ENCODE measurements at places on chromosomes 2 and 18.

DNA sequence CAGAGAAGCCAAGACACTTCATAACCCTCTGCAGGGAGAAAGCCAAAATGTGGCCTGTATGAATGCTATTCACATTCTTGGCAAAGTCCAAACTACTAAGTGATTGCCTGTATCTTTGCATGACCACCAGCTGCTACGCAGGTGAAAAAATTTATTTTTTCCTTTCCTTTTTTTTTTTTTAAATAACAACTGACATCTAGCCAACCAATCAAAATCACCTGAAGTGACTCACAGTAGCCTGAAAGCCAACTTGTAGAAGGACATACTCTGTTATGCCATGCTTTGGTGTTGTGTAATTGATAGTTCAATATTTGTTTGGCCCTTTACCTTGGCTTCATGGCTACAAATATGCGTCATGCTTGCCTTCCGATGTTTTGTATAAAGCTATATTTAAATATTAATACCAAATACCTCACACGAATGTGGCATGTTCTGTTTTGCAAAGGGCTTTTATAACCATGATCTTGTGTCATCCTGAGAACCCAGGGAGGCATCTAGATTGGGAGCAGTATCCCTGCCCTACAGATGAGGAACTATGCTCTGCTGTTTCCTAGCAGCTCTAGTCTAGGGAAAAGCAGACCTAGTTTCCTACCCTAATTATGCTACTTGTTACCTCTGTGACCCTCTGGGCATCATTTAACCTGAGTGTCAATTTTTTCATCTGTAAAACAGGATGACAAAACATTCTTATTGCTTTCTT lies 102.1 kb downstream of the MYOM1 start:
- DNase-seq, result peak; percentile 99

DNA sequence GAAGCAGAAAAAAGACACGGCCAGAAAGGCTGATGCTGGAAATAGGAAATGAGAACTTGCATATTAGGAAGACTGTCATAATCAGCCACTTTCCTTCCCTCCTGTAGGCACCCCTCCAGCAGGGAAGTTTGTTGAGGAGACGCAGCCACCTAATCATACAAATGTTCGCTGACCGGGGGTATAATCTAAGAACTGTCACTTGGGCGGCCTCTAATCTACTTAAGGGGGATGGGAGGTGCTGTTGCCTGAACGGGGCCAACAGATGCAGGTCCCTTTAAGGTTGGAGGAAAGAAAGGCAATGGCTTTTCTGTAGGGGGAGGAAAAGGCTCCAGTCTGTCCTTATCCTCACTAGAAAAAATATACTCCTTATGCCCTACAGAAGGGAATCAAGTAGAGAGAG lies 50.6 kb downstream of the DNAJC10 start:
- DNase-seq, result no peak

DNA sequence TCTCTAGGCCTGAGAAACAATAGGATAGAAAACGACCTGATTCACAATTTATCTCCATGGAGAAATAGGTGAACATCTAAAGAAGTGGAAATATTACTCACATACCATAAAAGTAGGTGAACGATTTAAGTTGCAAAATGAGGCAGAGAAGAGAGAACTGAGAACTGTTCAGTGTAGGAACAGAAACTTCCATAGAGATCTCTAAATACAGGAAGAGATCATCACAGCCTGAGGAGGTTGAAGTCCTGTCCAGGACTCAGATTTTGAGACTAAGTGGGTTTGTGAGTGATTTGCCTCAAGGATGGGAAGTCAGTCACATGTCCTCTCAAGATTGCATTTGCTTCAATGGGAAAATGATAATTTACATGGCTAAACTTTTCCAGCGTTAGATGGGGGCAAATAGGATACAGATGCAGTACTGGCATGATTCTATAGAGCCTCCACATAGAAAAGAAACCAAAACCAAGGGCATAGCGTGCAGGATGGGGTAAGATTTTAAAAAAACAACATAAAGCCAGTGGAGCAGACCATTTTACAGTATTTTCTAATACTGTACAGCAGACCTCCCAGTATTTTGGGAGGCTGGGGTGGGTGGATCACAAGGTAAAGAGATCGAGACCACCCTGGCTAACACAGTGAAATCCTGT lies 68.8 kb downstream of the MEP1B start:
- DNase-seq, result no peak

DNA sequence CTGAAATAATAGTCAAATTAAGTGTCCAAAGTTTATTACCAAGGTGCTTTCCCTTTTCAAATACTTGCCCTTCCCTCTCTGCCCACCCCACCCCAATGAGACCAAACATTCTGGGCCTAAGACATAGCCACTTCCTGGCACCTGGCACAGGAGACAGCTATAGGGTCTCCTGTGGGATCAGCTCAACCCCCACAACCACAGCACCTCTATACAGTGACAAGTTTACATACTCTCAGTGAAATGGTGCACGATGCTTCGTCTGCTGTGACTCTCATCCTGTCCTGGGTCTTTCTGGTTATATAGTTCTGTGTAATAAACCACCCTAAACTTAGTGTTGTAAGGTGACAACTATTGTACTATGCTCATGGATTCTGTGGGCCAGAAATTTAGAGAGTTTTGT lies 466.2 kb downstream of the FBXO15 start:
- DNase-seq, result no peak

GRCh38 chr18:34158881-34159690 lies 65.6 kb downstream of the NOL4 start:
- DNase-seq, result peak; percentile 82

GRCh38 chr2:213021971-213022899 lies 129.2 kb downstream of the IKZF2 start:
- no peak for DNase-seq

DNA sequence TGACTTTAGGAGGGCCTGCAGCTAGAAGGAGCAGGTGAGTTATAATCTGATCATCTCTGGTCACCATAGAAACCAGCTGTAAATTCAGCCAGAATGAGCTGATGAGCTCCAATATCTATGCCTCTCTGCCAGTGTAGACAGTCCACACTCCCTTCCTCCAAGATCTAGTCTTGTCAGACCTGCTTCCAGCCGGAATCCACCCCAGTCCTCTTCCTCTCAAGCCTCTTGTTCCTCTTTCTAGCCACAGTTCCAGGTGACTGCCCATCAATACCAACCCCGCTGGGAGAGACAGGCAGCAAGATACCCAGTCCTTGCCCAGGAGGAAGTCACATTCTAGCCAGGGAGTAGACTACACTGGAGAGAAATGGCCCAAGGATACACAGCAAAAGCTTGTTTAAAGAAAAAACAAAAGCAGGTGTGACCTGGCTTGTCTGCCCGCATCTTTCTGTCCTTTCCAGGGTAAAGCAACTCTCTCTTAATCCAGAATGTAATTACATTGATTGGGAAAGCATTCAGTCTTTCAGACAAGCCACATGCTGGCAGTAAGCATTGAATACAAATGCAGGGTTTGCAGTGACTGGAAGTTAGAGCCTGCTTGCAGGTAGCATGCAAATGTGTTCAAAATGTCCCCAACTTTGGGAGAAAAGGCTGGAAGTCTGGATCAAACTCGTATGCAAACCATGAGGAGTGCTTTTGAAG lies 9.0 kb upstream of the SLC35F6 start:
- peak; percentile 72 for DNase-seq

DNA sequence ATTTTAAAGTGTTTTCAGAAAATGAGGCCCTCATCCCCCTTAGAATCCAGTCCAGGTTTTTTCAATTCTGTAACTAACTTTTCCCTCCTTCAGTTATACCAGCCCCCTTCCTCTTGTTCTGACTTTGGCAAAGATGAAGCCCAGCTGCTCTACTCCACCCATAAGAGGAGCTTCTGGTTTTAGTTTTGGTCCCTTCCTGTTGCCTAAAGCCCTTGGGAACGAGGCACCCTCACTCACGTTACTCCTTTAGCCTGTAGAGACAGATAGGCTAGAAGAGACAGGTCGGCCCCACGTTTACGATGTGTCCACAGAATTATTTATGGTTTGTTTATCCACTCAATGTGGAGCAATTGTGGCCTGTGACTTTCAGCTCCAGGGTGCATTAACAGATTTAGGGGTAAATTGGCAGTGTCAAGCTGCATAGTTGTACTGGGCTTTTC lies 454.2 kb upstream of the TNP1 start:
- DNase-seq, result no peak

GRCh38 chr18:58977223-58977622 lies 112.5 kb downstream of the ZNF532 start:
- DNase-seq, result no peak

DNA sequence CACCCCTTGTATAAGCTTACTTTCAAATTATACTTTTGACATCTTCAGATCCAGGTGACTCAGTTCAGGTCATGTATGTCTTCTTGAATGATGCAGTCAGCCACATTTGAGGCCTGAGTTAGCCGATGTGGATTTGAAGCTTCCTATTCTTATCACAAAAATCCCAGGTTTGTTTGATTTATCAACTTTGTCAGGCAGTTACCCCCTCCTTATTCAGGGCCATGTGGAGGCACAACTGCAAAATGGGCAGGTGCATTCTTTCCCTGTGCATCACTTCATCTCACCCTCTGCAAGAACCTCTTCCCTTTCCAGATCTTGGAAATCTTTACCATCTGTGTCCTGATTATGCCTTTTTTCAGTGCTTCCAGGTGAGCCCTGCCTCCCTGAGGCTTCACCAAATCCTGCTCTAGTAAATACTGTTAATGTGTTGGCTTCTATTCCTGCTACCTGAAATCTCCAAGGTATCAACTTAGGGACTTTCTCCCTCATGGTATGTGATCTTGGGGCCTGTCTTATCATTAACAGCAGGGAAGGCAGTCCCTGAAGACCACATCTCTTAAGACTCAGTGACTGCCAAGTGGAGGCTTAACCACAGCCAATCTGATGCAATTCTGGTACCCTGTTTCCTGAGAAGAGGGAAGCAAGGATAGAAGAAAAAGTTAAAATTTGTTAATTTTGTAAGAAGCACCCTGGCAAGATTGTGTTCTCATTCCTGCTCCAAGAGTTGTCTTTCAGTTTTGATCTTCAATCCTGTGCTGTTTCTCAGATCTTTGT lies 9.4 kb upstream of the ARHGAP28 start:
- no peak for DNase-seq

GRCh38 chr2:70247364-70248180 lies 856 bp downstream of the TIA1 start:
- peak; percentile 45 for DNase-seq

DNA sequence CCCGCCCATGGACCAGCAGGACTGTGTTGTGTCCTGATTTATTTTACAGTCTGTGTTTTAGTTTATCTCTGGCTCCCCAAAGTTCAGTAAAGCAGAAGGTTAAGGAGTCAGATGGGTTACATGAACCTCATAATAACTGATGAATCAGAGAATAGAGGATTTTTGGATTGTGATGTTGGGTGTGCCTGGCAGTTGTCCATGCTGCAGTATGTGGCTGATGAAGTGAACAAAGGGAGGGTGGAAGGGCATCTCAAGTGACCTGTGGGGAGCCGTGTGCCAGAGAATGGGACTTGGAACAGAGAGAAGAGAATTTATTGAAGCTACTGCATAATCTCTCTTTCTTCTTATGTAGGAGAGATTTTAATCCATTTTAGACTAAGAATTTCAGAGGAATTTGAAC lies 145.5 kb downstream of the MAP4K4 start:
- DNase-seq, result no peak

DNA sequence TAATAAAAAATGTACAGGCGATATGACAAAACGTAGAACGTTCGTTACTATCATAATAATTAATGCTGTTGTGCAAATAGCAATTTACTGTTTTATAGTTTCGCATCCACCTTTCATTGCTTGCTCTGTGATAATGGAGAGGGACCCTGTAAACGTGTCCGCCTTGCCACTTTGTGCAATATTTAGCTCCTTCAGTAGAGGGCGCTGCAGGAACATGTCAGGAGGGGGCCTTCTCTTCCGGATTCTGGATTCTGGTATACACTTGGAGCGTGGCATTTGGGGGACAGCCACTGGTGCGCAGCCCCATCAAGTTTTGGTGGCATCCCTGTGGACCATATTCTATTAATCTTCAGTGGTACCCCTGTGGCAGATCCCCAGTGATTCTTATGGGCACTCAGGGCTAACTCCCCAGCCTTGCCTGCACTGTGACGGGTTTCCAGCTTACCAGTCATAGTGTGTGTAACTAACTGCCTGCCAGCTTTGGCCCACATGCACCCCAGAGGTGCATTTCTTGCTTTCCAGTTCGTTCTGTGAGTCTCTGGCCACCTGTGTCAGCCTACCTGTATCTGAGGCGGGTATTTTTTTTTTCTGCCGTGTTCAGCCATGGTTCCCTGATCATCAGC lies 140.3 kb downstream of the CYRIA start:
- DNase-seq, result peak; percentile 70

GRCh38 chr2:181985632-181986205 lies at the start of gene PPP1R1C:
TSS of gene PPP1R1C (plus strand) at chr2:181985853. CDS start at chr2:181986111, 258 bp downstream.
- DNase-seq, result no peak

GRCh38 chr2:172484706-172485105 lies 57.3 kb downstream of the ITGA6 start:
- DNase-seq, result no peak

- no peak for DNase-seq
Observed at GRCh38 chr2:231348173-231348572, 47.3 kb upstream of the B3GNT7 start.

- peak; percentile 82 for DNase-seq
Observed at GRCh38 chr2:8676191-8676920, 5.5 kb upstream of the ID2 start.

DNA sequence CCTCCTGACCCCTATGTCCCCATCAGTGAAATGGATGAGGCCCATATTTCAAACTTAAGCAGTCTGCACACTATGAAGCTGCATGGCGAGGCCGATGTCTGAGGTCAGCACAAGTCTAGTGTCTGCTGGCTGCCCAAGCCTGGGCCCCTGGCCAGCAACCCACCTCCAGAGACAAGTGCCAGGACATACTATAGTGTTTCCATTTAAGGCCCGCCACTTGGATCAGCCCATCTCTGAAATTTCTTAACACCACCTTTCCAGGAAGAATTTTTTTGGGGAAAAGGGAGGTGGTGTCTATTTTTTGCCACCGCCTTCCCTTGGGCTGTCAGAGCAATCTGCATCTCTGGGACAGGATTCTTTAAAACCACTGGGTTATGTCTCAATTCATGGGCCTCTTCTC lies 1.8 kb downstream of the ACVR1 start:
- no peak for DNase-seq

GRCh38 chr2:160376576-160376975 lies 117.0 kb downstream of the RBMS1 start:
- no peak for DNase-seq

GRCh38 chr2:149334156-149334555 lies 3.8 kb downstream of the LYPD6 start:
- no peak for DNase-seq

DNA sequence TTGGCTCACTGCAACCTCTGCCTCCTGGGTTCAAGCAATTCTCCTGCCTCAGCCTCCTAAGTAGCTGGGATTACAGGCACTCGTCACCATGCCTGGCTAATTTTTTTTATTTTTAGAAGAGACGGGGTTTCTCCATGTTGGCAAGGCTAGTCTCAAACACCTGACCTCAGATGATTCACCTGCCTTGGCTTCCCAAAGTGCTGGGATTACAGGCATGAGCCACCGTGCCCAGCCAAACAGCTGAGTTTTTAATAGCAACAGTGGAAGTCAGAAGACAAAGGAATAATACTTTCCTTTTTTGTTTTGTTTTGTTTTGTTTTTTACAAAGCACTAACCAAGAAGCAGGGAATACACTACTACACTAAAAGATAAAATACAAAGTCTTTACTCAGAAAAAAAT lies 16.9 kb downstream of the GPR75 start:
- DNase-seq, result no peak

GRCh38 chr18:75400366-75400765 lies 27.1 kb downstream of the SMIM21 start:
- no peak for DNase-seq

- peak; percentile 14 for DNase-seq
Observed at GRCh38 chr2:21361957-21362486, 238.3 kb downstream of the TDRD15 start.
